A549 treated with Mapracorat at 1 μM for 4 hours (cell line): ENCODE measurements at places on chromosomes 6 and 20. TPM values are rescaled to one million over a fixed set of nuclear protein-coding genes. Genes with fewer than 3 reads are reported as not detected.

Gene GRM1
- total RNA-seq, result 0.01 to 0.02 TPM in 2 of 5 replicates, not detected in the others

Gene CALHM5
- total RNA-seq, result 0.05 to 0.09 TPM (median 0.07 TPM) in 5 replicates

Gene GJA10
- total RNA-seq, result not detected in 5 replicates

Gene MEI4
- total RNA-seq, result not detected in 5 replicates

Gene HNF4A
- total RNA-seq, result 14.6 to 20.3 TPM (median 19.1 TPM) in 5 replicates

Gene RNF182
- 3.2 to 3.6 TPM (median 3.4 TPM) in 5 replicates for total RNA-seq

Gene SLC22A16
- total RNA-seq, result not detected in 5 replicates
